ENCODE measurements at places on chromosomes 3 and 15.

DNA sequence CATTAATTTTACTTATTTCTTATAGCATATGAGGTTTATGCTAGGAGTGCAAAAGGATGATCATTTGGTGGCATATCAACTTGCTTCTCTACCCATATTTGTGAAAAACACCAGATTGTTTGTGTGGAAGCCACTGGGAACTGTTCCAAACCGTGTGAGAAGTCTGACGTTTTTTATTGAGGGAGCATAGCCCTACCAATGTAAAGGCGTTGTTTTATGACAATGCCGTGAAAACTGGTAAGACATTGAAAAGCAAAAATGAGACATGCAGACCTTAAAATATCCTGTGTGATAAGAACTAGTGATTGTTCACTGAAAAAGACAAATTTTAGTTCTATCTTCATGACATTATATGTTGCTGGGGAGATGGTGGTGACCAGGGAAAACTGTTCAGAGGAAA lies 87.8 kb downstream of the CHL1 start:
- no peak for DNase-seq

DNA sequence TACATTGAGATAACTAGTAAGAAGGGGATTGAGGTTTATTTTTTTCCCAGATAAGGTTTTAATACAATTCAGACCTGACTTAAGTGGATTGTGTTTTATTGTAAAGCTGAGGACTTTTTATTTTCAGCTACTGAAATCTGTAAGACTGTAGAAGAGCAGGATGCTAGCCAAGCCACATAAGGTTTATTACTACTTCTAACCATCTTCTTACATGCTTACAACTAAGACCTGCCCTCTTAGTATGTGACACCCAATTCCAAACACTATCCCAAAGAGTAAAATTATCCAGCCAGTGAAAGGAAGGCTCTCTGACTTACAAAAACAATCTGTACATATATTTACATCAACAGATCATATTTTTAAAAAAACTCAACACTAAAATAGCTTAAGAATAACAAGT lies 564.5 kb upstream of the NAALADL2 start:
- DNase-seq, result no peak

DNA sequence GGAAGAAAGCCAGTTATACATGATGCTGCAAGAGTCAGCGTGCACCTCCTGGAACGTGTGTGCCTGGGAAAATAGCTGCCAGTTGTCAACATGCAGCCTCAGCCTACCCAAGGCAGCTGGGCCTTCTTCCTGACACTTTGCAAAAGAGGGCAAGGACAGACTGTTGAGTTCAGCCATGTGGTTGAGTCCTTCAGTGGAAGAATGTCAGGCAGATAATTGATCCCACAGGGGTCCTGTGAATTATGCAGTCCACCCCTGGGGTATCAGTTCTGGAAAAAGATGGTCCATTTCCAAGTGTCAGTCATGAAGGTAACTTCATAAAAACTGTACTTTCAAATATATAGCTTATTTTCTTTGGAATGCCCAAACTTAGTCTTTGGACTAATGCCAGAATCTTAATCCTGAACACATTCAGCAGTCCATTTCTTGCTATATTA lies 79.6 kb downstream of the ARNT2 start:
- no peak for DNase-seq

- peak; percentile 75 for DNase-seq
These were observed 41.0 kb upstream of the LIMD1 start for GRCh38 chr3:45553469-45553974.

- DNase-seq, result no peak
These were observed 308.2 kb upstream of the WNT5A start for GRCh38 chr3:55795296-55795695.

- DNase-seq, result no peak
These were observed 7.8 kb downstream of the UROC1 start for GRCh38 chr3:126509597-126510307.

- no peak for DNase-seq
These were observed 308.5 kb upstream of the RASGRP1 start for GRCh38 chr15:38873158-38873557.

- peak; percentile 47 for DNase-seq
These were observed 10.7 kb downstream of the STT3B start for GRCh38 chr3:31543375-31543774.

DNA sequence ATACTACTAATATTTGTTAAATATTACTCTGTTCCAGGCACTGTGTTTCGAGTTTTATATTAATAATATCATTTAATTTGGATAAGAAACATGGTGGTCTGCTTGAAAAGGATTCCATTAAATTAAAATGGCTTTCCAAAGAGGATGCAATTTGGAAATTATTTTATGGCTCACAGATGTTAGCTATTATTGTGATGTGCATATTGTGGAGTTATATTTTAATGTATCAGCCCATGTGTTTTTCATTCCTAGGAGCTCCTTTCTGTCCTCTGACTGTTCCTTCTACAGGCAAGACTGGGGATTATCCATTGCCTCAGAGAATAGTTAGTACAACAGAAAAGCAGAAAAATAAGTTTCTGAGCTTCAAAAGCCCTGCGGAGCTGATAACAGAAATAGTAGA lies 376.7 kb upstream of the PDZRN3 start:
- DNase-seq, result no peak

GRCh38 chr15:100373942-100374341 lies 32.2 kb upstream of the ADAMTS17 start:
- DNase-seq, result no peak

GRCh38 chr3:15280853-15281532 lies 51.4 kb downstream of the SH3BP5 start:
- DNase-seq, result no peak

DNA sequence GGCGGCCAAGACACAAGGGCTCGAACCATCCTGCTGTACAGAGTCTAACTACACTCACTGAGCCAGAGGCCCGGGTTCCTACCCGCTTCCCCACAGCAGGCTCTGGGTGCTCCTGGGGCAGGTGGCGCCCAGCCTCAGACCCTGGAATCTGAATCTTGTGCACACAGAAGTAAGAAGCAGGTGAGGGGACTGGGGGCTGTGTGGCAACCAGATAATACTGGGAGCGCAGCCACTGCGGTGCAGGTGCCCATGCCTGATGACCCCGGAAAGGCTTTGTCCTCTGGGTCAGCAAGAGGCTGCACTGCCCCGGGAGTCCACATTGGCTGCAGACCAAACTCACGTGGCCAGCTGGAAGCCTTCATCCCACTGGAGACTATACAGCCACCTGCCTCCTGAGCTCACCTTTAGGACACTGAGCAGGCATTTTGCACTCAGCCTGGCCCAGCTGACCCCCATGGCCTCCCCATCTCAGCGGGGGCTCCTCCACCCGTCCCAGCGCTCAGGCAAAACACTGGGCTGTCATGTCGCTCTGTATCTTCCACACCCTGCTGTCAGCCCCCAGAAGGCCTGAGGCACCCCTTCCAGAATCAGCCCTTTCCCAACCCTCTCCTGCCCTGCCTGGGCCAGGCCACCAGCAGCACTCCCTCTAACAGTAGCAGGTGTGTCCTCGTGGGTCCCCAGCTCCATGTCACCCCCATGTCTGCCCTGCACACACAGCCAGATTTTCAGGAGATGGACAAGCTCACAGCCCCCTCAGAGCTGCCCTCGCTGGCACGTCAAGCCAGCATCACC lies 101.0 kb upstream of the IQSEC1 start:
- DNase-seq, result no peak

- DNase-seq, result no peak
These were observed 48.9 kb downstream of the RASGRF1 start for GRCh38 chr15:79041601-79042168.

GRCh38 chr15:100762913-100763834 lies 116.5 kb upstream of the ALDH1A3 start:
- no peak for DNase-seq

DNA sequence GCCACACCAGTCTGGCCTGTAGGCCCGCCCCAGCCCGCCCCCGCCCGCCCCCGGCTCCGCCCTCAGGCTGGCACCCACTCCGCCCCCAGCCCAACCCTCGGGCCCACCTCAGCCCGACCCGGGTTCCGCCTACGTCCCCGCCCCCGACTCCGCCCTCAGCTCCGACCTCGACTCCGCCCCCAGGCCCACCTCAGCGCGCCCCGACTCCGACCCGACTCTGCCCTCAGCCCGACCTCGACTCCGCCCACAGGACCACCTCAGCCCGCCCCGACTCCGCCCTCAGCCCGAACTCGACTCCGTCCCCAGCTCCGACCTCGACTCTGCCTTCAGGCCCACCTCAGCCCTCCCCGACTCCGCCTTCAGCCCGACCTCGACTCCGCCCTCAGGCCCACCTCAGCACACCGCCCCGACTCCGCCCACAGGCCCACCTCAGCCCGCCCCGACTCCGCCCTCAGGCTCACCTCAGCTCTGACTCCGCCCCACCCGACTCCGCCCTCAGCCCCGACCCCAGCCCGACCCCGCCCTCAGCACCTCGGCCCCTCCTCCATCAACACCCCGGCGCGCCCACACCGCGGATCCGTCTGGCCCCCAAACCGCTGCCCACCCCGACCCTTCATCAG lies at the start of gene RAB43:
Gene RAB43 (minus strand): TSS at position 13 of the 620 bp plus-strand sequence. CDS start 315 bp downstream, outside the sequence.
- peak; percentile 89 for DNase-seq

All from fibroblast of pulmonary artery (primary cell).